NB4 (cell line): ENCODE measurements at places on chromosomes 6 and 20.

DNA sequence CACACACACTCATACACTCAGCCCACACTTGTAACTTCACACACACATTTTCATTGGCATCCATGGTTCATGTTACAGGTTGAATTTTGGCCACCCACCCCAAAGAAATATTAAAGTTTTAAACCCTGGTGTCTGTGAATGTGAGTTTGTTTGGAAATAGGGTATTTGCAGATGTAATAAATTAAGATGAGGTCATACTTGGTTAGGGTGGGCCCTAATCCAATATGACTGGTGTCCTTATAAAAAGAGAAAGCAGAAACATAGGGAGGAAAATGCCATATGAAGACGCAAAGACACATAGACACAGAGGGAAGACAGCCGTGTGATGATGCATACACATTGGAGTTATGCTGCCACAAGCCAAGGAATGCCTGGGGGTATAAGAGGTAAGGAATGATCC, 39.7 kb upstream of the HDDC2 start:
- no peak for DNase-seq

- DNase-seq: no peak
These were observed 87.0 kb upstream of the MAN1A1 start for GRCh38 chr6:119436583-119436982.

DNA sequence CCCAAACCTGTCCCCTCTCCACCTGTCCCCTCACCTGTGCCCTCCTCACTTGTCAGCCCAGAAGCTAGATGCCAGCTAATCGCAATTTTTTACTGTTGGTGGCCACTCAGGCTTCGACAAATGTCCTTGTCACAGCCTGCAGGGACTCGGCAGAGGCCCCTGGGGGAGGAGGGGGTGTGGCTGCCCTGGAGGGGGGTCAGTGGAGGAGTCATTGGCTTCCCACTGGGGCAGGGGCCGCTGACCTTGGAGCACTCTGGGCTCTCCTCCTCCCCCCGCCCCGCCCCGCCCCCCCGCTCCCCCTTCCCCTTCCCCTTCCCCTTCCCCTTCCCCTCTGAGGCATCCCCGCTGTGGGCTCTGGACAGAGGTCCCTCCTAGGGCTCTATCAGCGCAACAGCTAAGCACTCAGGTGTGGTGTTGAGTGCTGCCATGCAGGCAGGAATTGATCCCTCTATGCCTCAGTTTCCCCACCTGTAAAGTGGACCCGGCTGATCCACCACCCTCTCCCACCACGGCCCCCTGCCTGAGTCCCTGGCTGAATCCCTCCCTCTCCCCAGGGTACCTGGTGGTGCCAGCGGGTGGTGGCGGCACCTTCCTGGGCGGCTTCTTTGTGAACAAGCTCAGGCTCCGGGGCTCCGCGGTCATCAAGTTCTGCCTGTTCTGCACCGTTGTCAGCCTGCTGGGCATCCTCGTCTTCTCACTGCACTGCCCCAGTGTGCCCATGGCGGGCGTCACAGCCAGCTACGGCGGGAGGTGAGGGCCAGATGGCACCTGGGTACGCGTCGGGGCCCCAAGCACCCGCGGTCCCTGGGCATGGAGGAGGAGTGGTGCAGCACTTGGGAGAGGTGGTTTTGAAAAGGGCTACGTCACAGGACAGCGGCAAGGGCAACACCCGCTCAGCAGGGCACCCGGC, 23.8 kb downstream of the SLCO4A1 start:
- no peak for DNase-seq

DNA sequence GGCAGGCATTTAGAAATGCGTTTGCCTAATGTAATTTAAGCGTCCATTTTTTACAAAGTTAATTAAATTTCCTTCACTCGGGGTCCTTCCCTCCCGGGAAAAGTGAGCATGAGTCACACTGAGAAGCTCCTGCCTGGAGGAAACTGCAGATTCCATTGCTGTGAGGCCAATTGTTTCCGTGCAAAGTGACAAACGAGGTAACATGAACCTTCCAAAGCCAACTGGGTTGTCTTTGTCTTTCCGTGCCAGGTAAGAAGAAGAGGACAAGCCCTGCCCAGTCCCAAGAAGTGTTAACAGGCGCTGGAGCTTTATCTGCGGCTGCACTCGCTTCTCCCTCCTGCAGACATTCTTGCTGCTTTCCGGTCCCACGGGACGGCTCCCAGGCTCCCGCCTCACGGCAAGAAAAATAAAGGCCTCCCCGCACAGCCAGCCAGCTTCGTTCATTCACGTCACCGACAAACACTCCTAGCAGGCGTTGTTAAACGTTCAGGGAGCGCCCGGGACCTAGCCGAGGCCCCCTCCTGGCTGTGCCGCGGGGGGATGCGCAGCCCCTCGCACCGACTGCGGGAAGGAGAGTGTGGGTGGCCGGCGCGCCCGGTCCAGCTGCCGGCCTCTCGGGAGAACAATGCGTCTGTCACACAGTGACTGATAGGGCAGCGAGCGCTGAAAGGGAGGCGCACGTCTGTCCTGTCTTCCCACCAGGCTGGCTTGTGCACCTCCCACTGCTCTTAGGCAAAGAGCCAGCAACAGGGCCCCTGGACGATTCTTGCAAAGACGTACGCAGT, 61.5 kb upstream of the HDDC2 start:
- DNase-seq: peak; percentile 21

DNA sequence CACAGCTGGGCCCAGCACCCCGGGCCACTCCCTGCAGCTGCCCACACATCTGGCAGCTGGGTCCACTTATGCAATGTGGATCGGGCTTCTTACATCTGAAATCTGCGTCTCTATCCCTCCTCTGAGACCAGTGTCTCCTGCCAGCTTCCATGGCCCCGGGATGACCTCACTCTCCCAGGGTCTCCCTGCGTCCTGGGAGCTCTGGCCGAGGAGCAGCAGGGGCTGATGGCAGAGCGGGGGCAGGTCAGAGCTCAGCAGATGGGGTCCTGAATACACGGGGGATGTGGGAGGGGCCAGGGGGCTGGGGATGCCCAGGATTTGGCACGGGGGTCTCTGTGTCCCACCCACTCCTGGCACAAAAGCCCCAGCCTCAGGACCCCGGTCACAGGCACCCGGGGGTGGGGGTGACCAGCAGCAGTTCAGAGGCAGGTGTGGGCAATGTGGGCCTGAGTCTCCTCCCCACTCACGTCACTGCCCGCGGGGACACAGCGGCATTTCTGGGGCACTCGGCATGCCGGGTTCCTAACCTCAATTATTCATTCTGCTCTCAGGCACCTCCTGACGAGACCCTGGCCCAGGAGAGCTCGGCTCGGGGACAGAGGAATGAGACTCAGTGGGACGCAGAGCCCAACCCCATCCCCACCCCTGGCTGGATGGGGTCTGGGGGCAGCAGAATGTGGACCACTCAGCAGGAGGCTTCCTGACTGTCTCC, 16.4 kb downstream of the CHRNA4 start:
- no peak for DNase-seq

DNA sequence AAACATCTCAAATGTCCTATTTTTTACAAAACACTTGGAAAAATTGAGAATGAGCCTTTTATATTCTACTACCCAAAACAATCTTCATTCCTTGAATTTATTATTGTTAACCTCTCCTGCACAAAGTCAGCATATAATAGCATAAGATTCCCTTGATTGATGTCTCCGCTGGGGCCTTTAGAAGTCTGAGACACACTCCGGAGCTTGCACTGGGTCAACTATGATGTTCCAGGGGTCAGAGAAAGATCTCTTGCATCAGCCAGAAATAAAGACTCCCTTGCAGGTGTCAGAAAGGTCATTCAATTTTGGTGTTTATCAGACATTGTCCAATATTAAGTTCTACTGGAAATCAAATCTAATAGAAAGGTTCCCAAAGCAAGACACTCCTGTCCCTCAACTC, 29.7 kb upstream of the NHSL1 start:
- DNase-seq: no peak

DNA sequence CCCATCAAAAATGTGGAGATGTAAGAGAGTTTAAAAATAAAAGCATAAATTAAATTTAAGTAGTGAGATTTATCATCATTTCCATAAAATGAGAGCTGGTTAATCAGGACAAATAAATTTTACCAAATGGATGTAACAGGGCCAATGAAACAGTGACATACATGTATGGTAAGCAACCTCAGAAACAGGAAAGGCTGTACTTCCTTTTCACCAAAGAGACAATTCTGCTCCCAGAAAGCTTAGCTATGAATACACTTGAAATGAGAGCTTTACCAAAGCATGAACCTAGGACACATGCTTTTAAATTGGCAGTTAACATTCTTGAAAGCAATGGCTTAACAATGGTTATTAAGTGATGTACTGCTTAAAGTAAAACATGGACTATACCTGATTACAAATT, 12.1 kb upstream of the UBE2J1 start:
- DNase-seq: no peak

DNA sequence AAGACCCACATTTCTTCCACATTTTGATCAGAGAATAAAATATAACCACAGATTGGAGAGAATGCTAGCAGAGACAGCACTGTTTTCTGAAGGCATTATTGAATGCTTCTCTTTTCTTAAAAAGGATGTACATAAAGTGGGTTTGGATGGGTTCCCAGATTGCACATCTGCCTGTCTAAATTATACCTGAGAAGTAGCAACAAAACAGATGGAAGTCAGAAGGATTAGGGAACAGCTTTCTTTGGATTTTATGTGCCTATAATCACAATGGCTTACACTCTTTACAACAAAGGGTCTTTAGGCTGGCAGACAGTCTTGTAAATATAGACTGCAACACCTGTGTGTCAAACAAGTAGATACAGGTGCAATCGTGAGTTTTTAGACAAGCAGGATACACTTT, 622.2 kb upstream of the MANEA start:
- DNase-seq: no peak

- DNase-seq: peak; percentile 78
These were observed 37.6 kb downstream of the ZMYND8 start for GRCh38 chr20:47318586-47319516.

- no peak for DNase-seq
These were observed 10.9 kb upstream of the ZNF831 start for GRCh38 chr20:59152559-59153354.

DNA sequence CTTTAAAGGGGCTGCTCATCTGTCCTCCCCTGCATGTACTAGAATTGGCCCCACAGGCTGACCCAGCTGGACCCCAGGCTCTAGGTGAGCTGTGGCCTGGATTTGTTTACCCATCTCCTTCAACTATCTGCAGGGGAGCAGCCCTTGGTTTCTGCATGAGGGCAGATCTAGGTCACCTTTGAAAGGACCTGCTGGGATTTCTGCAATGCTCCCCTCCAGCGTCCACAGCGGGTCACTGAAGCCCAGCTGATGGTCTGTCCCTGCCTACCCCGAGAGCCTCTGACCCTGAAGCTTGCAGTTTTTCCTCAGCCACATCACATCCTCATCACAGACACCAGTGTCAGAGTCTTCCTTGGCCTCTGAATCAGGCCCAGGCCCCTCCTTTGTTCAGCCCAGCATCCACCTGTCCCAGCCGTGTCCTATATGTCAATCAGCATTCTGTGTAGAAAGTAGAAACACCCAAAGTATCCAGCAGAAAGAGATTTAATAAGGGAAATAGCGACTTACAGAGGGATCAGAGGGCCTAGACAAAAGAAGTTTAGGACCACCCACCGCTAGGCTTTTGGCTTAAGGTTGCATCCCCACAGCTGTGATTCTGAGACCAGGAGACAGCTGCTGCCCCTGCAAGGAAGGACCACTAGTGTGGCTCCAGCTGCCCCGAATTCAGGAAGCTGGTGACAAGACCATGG, 243.1 kb downstream of the LRFN2 start:
- DNase-seq: no peak

DNA sequence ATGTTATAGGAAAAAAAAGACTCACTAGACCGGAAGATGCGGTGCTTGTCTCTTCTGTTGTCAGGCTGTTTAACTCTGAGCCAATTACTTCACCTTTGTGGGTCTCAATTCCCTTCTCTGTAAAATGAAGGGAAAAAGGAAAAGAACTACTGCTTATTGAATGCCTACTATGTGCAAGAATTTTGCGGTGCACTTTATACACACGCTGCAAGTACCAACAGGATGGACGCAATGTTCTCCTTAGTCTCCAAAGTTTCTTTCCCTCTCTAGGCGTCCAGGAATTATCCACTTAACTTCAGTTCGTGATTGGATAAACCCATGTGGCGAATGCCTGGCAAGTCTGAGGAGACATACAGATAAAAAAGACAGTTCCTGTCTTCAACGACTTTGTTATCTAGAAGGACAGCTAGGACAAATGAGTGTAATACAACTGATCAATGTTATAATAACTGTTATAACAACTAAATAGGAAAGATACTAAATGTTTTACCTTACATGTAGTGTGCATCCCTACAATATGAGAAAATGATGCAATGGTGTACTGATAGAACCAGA, 69.0 kb upstream of the JARID2 start:
- DNase-seq: no peak

DNA sequence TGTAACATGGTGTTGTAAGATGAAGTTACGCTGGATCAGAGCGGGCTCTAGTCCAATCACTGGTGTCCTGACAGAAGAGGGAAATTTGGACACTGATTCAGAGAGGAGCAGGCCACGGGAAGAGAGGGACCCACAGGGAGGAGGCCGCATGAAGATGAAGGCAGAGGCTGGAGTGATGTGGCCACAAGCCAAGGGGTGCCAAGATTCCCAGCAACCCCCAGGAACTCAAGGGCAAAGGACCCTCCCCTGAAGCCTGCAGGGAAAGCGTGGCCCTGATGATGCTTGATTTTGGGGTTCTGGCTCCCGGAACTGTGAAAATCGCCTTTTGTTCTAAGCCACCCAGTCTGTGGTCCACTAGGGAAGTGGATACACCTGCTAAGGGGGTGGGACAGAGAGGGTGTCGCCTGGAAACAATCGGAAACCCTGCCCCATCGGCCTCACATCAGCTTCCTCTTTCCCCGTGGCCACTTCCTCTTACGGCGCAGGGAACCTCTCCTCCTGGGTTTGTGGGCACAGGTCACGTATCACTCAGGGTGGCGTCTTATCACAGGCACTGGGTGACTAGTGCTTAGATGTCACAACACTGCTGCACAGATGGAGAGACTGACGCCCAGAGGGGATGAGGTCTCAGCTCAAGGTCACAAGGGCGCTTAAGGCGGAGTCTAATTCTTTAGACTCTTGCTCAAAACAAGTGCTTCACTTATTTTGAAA, 58.0 kb downstream of the SULF2 start:
- DNase-seq: peak; percentile 100

DNA sequence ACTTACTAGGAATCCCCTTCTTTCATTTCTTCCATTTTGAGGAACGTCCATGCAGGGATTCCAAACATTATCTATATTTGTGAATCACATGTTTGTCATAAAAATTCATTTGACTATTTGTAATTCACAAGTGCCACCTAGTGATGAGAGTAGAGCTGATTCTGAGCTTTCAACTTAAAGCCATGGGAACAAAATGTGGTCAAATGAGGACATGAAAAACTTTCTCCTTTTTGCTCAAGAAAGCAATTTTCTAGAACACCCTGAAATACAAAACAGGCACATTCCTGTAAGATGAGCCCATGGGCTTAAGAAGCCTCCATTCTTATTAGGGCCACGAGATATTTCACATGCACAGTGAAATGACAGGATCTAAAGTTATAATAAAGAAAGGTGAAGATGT, 12.3 kb downstream of the MAP3K7 start:
- peak; percentile 13 for DNase-seq
